ENCODE measurements at places on chromosomes 3 and 15.

GRCh38 chr15:27127815-27128570 lies 157.0 kb downstream of the GABRG3 start:
- DNase-seq: no peak

- no peak for DNase-seq
These were observed 50.9 kb downstream of the ABHD2 start for GRCh38 chr15:89138999-89139612.

- DNase-seq: no peak
These were observed 11.3 kb upstream of the KNL1 start for GRCh38 chr15:40582726-40583246.

- DNase-seq: no peak
These were observed 44.1 kb upstream of the TP63 start for GRCh38 chr3:189586941-189587663.

GRCh38 chr3:196096382-196096953 lies 14.6 kb upstream of the TFRC start:
- no peak for DNase-seq

DNA sequence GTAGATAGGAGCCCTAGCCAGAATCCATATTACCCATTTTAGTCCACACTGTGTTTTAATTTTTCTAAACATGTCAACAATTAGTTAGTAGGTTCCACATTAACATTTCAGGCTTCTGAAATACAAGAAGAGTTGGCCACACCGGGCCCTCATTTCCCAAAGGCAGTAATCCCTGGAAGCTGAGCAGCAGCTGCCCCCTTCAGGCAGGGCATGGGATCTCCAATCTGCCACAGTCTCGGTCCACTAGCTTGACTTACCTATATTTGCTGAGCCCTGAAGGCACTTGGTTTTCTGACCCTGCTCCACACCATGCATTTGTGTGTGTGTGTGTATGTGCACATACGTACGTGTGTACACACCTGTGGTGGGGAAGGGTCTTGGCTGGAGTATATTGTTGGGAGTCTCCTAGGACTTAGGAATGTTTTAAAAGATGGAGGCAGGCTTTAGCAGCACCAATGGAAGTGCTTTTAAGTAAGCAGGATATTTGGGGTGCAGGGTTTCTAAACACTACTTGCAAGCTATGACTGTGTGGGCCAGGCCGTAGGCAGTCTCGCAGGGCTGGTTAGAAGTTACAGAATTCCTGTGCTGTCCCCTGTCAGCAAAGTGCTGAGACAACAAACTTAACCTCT lies 71.2 kb upstream of the SOX14 start:
- DNase-seq: no peak

Measured in T-helper 17 cell (primary cell).